Keratinocyte (primary cell): ENCODE measurements at places on chromosomes 1 and 21. TPM values are rescaled to one million over a fixed set of nuclear protein-coding genes. Genes with fewer than 3 reads are reported as not detected.

Gene LCE1F
- not detected in 3 replicates for polyA plus RNA-seq

DNA sequence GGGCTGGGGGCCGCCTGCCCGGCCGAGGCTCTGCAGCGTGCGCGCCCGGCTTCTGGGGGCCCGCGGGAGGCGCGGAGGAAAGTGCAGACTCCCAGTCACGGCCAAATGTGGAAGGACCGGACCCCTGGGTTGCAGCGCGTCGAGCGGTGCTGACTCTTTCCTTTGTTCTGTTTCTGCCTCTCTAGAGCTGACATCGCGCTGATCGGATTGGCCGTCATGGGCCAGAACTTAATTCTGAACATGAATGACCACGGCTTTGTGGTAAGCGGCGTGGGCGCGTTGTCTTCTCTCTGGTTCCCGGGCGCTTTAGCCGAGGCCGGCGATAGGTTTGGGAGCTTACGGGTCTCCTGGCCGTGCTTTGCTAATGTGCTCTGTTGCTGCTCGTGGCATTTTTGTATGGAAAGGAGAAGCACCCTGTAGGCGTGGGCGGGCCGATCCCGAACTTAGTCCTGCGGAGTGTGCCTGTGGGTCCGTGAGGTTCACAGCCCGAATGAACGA is 629 bp downstream of the PGD start:
- DNase-seq = no peak

DNA sequence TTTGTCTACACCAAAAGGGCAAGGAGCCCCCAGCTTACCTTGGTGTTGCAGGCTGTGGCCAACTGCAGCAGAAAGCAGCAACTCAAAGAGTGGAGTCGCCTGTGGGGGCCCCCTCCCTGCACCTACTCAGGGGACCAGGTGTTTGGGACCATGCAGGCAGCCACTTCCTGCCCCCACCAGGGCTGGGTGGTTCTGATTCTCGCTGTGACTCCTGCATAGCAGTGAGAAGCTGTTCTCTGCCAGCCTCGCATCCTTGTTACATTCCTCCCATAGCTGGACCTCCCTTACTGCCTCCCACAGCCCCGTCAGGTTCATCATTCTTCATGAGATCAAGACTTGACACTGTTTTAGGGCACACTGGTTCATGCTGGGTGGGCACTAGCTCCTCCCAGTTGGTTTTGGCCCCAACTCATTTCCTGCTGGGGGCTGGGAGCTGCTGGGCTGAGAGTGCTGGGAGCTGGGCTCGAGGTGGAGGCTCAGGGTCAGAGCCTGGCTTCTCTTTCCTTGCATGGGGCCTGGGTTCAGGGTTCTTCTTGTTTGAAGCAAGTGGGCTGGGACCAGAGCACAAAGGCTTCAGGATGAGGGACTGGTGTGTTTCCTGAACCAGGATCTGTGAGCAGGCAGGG is 146.9 kb upstream of the C1orf174 start:
- DNase-seq = no peak

DNA sequence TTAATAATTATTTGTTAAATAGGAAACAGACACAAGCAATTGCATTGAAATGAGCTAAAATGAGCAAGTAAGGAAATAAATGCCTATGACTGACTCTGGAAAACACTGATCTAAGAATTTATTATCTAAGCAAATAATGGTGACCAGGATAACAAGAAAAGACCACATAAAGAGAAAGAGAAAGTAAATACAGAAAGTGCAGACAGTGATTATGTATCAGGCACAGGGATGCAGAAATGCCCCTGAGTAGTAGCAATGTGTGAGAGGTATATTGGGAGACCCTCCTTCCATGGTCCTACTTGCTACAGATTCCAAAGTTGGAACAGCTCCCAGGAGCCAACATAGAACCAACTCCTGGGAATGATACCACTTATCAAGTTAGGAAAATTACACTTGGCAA is 33.3 kb upstream of the MUTYH start:
- DNase-seq = no peak

- no peak for DNase-seq
These were observed 1.1 kb downstream of the GABPA start for GRCh38 chr21:25735646-25736597.

Gene SLC30A2
- polyA plus RNA-seq = not detected in 3 replicates
